ENCODE measurements at places on chromosomes 5 and 9.
A peak's percentile ranks its signal among the peaks of the same experiment; 100 is the strongest.

GRCh38 chr5:180600554-180601041, 9.3 kb upstream of the SCGB3A1 start:
- H3K36me3 ChIP-seq = no peaks in the 10 kb centered on the region
- no peak overlapping the region for H3K4me3 ChIP-seq
- no peak overlapping the region for H3K27ac ChIP-seq
- no peaks in the 10 kb centered on the region for H3K4me1 ChIP-seq

- H3K4me3 ChIP-seq = no peak overlapping the region
- DNase-seq = no peak
- no peak overlapping the region for H3K27ac ChIP-seq
- H3K36me3 ChIP-seq = peaks cover 1% of the 10 kb centered on the region
Observed at GRCh38 chr9:89799766-89800165, 195.0 kb downstream of the GADD45G start.

GRCh38 chr5:177474002-177474476, 605 bp upstream of the DBN1 start:
- H3K4me1 ChIP-seq = peaks cover 70% of the 10 kb centered on the region
- peak overlapping the region; percentile 92 for H3K27ac ChIP-seq
- H3K27me3 ChIP-seq = no peaks in the 10 kb centered on the region
- no peak for DNase-seq
- no peaks in the 10 kb centered on the region for H3K36me3 ChIP-seq
- H3K4me3 ChIP-seq = peak overlapping the region; percentile 79

DNA sequence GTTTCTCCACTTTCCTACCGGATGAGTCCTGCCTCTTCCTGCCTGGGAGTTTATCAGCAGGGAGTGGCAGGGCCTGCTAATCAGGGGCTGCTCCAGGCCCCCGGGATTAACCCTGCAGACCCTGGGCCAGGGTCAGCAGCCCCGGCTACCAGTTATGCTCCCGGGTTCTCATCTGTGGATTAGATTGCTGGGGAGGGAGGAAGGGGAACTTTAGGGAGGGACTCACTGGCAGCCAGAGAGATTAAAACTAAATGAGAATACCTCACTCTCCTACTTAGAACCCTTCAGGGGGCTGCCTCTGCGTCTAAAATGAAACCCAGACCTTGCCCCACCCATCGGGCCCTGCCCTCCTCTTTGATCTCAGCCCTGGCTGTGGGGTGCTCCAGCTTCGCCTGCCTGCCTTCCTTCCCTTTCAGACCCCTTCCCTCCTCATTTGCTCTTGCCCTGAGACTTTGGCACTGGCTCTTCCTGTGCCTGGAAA, 130.5 kb upstream of the HAND1 start:
- no peak overlapping the region for H3K4me3 ChIP-seq
- peaks cover 6% of the 10 kb centered on the region for H3K4me1 ChIP-seq
- H3K36me3 ChIP-seq = no peaks in the 10 kb centered on the region
- H3K27ac ChIP-seq = no peak overlapping the region
- peaks cover 39% of the 10 kb centered on the region for H3K27me3 ChIP-seq
- no peak for DNase-seq

- no peak overlapping the region for H3K4me3 ChIP-seq
- peaks cover 2% of the 10 kb centered on the region for H3K27me3 ChIP-seq
- H3K36me3 ChIP-seq = no peaks in the 10 kb centered on the region
- no peaks in the 10 kb centered on the region for H3K4me1 ChIP-seq
- no peak for DNase-seq
Observed at GRCh38 chr9:81256368-81256767, 433.0 kb downstream of the TLE1 start.

DNA sequence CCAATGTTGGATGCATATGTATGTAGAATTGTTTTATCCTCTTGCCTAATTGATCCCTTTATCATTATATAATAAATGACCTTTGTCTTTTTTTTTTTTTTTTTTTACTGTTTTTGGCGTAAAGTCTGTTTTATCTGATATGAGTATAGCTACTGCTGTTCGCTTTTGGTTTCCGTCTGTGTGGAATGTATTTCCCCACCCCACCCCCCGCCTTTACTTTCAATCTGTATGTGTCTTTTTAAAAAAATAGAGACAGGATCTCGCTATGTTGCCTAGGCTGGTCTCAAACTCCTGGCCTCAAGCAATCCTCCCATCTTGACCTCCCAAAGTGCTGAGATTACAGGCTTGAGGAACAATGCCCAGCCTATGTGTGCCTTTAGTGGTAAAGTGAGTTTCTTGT, 11.3 kb downstream of the AHRR start:
- peaks cover 7% of the 10 kb centered on the region for H3K4me1 ChIP-seq
- no peak overlapping the region for H3K4me3 ChIP-seq
- H3K27me3 ChIP-seq = peaks cover 3% of the 10 kb centered on the region
- DNase-seq = no peak
- H3K36me3 ChIP-seq = no peaks in the 10 kb centered on the region
- H3K27ac ChIP-seq = no peak overlapping the region

GRCh38 chr5:145937432-145938250, 1.3 kb downstream of the SH3RF2 start:
- H3K27ac ChIP-seq = no peak overlapping the region
- H3K4me3 ChIP-seq = no peak overlapping the region
- H3K27me3 ChIP-seq = peaks cover 30% of the 10 kb centered on the region

GRCh38 chr5:95673081-95673480, 9.7 kb downstream of the SPATA9 start:
- no peak for DNase-seq
- H3K27me3 ChIP-seq = peaks cover 14% of the 10 kb centered on the region
- no peak overlapping the region for H3K27ac ChIP-seq
- no peaks in the 10 kb centered on the region for H3K4me1 ChIP-seq

DNA sequence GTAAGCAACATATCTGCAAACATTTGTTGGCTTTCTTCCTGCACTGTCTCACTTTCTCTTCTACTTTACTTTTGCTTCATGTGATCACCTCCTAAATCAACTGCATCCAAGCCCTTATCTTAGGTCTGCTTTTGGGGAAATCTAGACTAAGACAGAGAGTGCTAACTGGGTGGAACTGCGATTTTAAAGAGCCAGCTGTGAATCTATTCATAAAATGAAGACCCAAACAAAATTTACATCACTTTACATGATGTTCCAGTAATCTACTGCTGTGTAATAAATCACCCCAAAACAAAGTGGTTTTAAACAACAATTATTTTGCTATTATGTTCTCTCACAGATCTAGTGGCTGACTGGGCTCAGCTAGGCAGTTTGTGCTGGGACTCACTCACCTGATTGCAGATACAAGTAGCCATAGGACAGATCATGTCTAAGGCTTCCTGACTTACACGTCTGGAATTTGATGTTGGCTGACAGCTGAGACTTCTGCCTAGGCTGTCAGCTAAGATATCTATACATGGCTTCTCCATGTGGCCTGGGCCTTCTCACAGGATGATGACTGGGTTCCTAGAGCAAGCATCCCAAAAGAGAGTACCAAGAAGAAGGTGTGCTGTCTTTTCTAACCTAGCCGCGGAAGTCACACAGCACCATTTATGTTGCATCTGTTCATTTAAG, 145.1 kb upstream of the TBCA start:
- no peak for DNase-seq
- H3K27ac ChIP-seq = no peak overlapping the region
- no peaks in the 10 kb centered on the region for H3K36me3 ChIP-seq
- peaks cover 3% of the 10 kb centered on the region for H3K27me3 ChIP-seq
- no peak overlapping the region for H3K4me3 ChIP-seq

DNA sequence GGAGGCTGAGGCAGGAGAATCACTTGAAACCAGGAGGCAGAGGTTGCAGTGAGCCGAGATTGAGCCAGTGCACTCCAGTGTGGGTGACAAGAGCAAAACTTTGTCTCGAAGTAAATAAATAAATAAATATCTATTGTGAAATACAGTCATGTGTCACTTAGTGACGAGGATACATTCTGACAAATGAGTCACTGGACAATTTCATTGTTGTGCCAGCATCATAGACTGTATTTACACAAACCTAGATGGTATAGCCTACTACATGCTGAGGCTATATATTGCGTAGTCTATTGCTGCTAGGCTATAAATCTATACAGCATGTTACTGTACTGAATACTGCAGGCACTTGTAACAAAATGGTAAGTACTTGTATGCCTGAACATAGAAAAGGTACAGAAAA, 61.1 kb upstream of the CCL21 start:
- H3K27ac ChIP-seq = no peak overlapping the region
- DNase-seq = no peak
- H3K36me3 ChIP-seq = no peaks in the 10 kb centered on the region
- peaks cover 38% of the 10 kb centered on the region for H3K27me3 ChIP-seq
- H3K4me3 ChIP-seq = no peak overlapping the region

- DNase-seq = no peak
- H3K27me3 ChIP-seq = peaks cover 44% of the 10 kb centered on the region
- peaks cover 2% of the 10 kb centered on the region for H3K36me3 ChIP-seq
Observed at GRCh38 chr5:35233601-35234000, 3.3 kb upstream of the PRLR start.

GRCh38 chr5:132497488-132497997, 7.0 kb upstream of the IRF1 start:
- H3K27me3 ChIP-seq = no peaks in the 10 kb centered on the region
- peak overlapping the region; percentile 98 for H3K27ac ChIP-seq
- H3K4me1 ChIP-seq = peaks cover 74% of the 10 kb centered on the region
- DNase-seq = no peak

DNA sequence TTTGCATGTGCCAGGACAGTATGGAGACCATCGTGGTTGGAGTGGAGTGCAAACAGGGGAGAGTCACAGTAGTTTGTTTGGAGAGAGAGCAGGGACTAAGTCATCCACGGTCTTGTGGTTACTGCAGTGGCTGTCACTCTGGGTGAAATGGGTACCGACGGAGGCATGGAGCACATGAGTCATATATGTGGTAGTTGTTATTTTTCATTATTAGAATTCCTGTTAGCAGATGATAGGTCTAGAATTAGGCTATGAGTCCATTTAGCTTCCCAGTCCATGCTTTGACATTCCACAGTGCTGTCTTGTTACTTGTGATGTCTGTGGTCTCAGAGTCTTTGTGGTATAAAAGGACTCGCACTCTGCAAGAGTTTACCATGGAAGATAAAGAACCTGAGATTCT, 303.9 kb downstream of the DMRT2 start:
- H3K27ac ChIP-seq = no peak overlapping the region
- DNase-seq = no peak
- H3K36me3 ChIP-seq = no peaks in the 10 kb centered on the region

GRCh38 chr5:11903614-11904264, 507 bp downstream of the CTNND2 start:
- peaks cover 3% of the 10 kb centered on the region for H3K36me3 ChIP-seq
- no peak overlapping the region for H3K4me3 ChIP-seq
- no peak for DNase-seq
- H3K27me3 ChIP-seq = peaks cover 35% of the 10 kb centered on the region
- H3K4me1 ChIP-seq = no peaks in the 10 kb centered on the region
- H3K27ac ChIP-seq = no peak overlapping the region

GRCh38 chr9:33452828-33453271, 5.5 kb upstream of the AQP3 start:
- H3K27me3 ChIP-seq = no peaks in the 10 kb centered on the region
- peak overlapping the region; percentile 95 for H3K27ac ChIP-seq
- H3K4me1 ChIP-seq = peaks cover 36% of the 10 kb centered on the region
- no peaks in the 10 kb centered on the region for H3K36me3 ChIP-seq
- H3K4me3 ChIP-seq = no peak overlapping the region

DNA sequence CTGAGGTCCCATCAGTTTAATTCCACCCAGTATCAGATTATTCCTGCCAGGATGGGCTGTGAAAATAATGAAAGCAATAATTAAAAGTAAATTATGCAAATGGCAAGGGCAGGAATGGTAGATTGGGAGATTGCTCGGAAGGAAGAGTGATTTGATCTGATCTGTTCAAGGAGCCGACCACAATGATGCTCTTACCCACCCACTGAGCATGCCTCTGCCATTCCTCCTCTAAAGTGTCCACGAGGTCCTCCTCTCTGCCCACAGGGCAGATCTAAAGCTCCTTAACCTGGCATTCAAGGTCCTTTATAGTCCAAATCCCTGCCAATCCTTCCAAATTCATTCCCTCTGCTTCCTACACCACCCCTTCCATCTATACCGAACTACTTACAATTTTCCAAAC, 147.8 kb downstream of the TTLL11 start:
- H3K36me3 ChIP-seq = peaks cover 2% of the 10 kb centered on the region
- no peak overlapping the region for H3K27ac ChIP-seq
- H3K4me1 ChIP-seq = no peaks in the 10 kb centered on the region

DNA sequence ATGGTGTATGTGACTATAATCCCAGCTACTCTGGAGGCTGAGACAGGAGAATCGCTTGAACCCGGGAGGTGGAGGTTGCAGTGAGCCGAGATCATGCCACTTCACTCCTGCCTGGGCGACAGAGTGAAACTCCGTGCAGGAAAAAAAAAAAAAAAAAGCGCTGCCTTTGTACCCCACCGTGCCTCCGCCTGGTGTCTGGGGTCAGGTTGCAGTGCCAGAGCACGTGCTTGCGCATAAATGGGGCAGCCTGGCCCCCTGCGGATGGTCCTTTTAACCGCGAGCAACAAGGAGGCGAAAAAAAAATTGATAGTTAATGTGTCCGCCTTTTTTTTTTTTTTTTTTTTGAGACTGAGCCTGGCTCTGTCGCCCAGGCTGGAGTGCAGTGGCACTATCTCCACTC, 6.3 kb upstream of the CCNB1 start:
- DNase-seq = no peak
- no peak overlapping the region for H3K4me3 ChIP-seq
- H3K4me1 ChIP-seq = peaks cover 2% of the 10 kb centered on the region
- no peak overlapping the region for H3K27ac ChIP-seq

DNA sequence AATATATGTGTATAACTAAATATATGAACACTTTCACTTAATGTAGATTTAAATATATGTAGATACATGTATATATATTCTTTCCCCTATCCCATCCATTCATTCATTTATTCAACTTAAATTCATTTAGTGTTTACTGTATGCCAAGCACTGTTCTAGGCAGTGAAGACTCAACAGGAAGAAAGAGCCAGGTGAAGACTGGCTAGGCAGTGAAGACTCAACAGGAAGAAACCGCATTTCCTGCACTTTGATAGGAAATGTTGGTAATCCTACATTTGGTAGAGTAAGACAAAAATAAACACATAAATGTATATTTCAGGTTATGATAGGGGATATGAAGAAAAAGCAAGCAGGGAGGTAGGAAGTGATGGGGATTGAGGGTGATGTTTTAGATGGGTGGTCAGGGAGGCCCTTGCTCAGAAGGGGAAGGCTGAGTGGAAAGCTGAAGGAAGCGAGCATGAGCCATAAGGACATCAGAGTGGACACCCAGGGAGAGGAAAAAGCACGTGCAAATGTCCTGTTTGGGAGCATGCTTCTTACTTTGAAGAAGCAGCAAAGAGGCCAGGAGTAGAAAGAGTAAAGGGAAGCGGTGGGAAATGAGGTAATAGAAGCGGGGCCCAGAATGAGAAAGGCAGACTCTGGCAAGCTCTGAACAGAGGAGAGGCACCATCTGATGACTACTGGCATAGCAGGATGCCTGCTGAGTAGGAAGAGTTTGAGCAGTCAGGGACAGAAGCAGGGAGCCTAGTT, 227.8 kb upstream of the MAP3K1 start:
- no peak for DNase-seq
- H3K27ac ChIP-seq = peak overlapping the region; percentile 95
- no peaks in the 10 kb centered on the region for H3K36me3 ChIP-seq
- H3K27me3 ChIP-seq = no peaks in the 10 kb centered on the region
- peaks cover 26% of the 10 kb centered on the region for H3K4me1 ChIP-seq
- H3K4me3 ChIP-seq = peak overlapping the region; percentile 75

Data from naive thymus-derived CD8-positive, alpha-beta T cell (primary cell).